ENCODE measurements at places on chromosomes 2 and 18.
A peak's percentile ranks its signal among the peaks of the same experiment; 100 is the strongest.

GRCh38 chr2:121257480-121257840, 27.5 kb downstream of the TFCP2L1 start:
- no peak for DNase-seq

- peak; percentile 44 for DNase-seq
Measured at GRCh38 chr2:66509326-66509811, 74.4 kb downstream of the MEIS1 start.

GRCh38 chr2:54581326-54582039, 125.4 kb downstream of the SPTBN1 start:
- no peak for DNase-seq

DNA sequence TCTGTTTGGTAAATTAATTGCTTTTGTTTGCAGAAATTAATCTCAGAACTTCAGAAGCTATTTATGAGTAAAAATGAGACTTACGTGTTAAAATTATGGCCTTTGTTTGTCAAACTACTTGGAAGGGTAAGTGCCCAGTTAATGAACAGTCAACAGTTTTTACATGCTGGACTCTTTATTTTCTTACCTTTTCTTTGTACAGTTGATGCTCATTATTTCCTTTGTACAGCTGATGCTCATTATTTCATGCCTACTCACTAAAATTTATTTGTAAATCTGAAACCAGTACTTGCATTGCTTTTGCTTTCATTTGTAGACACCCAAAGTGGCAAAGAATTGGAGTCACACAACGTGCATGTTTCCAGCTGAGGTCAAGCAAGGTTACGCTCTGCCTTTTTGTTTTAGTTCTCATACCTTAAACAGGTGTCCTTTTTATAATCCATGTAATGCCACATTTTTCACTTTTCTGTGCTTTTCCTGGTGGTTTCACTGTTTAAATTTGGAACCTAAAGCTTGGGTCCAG, 13.3 kb downstream of the RIF1 start:
- no peak for DNase-seq

DNA sequence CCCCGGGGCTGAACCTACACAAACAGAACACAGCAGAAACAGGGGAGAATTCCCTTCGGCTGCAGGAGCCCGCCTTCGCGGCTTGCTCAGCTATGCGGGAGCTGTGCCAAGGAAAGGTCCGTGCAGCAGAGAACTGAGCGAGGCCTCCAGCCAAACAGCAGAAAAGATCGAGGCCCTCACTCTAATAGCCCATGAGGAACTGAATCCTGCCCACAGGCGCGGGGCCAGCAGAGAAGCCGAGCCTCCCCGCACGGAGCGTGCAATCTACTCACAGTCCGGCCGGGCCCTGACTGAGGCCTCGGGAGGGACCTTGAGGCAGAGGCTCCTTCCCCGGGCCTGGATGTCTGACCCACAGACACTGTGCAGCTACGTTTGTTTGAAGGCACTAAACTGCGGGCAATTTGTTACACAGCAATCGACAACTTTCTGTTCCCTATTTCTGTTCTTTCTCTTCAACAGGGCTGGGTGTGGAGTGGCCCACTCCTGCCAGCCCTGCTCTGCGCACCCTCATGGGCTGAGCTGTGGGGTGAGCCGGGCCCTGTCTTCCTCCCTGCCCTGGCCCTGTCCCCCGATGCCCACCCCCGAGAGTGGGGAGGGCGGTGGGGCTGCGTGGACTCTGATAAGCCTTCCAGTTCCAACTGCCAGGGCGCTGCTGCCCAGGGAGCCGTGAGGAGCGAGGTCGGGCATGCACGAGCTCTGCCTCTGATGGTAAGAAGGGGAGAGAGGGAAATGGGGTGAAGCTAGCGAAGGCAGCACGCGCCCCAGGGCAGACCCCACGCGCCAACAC, 13.7 kb downstream of the HES6 start:
- DNase-seq: no peak

DNA sequence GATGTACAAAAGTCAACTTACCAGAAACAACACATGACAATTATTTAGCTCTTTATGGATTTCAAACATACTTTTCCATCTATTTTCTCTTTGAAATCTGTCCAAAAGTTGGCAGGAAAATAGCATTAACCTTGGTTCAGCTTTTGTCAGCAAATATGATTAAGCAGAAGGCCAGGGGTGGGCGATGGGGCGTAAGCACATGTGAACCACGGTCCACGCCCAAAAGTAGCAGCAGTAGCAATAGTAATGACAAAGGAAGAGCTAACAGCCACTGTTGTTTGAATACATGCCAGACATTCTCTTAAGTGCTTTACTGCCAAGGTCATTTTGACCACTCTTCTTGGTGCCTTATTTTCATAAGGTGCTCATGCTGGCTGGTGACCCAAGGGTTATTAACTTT, 73.5 kb downstream of the ANTXR1 start:
- DNase-seq: no peak

DNA sequence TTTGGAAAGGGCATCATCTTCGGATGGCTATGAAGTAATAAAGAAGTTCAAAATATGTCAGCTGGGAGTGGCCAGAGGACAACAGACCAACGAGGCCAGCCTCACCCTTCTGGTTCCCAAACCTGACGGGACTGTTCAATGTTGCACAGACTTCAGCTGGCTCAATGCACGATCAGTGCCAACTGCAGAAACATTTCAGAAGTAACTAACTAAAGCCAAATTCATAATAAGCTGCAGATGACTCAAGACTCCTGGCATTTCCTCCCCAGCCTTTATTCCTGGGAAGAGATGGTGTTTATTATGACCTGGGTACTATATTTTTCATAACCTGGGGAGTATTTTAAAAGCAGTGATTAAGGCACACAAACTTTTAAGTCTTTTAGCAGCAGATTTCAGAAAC, 3.8 kb upstream of the ATP6V1C2 start:
- DNase-seq: no peak

Data from NCI-H526 treated with DMSO at 0.1 percent for 48 hours (cell line).